ENCODE measurements at places on chromosomes 16 and 17.

DNA sequence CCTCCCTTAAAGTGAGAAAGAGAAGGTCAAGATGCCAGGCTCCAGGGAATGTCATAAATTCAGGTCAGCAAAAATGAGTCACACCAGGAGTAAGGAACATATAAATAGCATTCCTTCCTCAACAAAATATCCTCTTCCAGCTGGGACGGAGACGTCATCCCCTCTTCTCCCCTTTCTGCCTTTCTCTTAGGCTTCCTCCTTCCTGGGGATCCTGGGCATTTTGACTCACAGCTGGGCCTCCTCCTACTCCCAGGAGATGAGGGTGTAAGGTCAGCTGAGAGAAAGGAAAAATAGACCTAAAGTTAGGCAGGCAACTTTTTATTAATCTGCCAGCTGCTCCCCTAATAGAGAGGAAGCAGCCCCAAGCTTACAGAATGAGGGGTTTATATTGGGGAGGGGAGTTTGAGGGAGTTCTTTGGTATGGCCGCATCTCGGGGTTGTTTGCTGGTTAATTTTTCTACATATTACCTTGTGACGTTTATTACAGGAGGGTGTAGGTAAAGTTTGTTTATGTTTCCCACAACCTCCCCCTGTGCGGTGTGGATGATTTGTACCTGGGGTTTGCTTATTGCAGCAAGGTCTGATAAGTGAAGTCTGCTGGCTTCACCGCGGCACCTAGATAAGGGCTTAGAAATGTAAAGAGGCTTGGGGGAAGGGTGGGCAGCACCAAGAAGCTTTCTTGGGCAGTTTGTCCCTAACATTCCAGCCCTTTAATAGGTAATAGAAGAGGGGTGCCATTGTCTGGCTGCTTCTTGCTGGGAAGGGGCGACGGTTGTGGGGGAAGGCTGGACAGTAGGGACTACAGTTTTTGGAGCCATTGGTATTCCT is 7.1 kb upstream of the ZNF747 start:
- DNase-seq, result peak; percentile 38

GRCh38 chr16:83247767-83248372 is 559.9 kb upstream of the HSBP1 start:
- peak; percentile 35 for DNase-seq

GRCh38 chr17:44272954-44273353 is 5.0 kb upstream of the SLC4A1 start:
- no peak for DNase-seq

DNA sequence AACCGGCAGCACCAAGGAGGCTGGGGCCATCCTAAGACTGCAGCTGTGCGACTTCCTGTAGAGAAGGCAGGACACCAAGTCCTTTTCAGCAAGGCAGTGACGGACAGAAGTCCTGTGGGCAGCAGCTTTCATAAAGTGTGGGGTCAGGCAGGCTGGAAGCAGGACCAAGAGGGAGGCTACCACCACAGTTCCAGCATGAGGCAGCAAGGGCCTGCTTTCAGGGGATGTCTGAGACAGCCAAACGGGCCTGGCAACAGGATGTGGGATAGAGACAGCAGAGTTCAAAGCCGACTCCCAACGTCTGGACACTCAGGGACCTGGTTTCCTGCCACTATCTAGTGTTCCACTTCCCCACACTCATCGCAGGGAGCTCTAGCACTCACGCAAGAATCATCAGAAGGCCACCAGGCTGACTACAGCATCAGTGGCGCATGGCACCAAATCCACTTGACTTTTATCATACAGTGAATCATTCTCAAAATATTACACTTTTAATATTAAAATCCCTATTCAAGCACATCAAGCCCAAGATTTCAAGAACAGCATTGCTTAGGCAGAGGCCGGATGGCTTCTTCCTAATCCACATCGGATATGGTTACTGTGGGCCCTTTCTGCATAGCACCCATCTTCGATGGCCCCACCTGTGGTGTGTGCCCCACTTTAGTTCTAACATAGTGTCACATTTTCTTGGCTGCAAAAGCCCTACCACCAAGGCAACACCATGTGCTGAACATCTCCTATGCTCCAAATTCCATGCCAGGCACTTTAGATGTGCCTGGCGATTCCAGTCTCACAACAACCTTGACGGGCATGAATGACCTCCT is 5.2 kb downstream of the USP7 start:
- peak; percentile 84 for DNase-seq

- DNase-seq, result no peak
Observed at GRCh38 chr17:39926135-39926587, 1.2 kb downstream of the ORMDL3 start.

GRCh38 chr16:14667347-14668266 is 26.5 kb downstream of the PLA2G10 start:
- DNase-seq, result no peak

DNA sequence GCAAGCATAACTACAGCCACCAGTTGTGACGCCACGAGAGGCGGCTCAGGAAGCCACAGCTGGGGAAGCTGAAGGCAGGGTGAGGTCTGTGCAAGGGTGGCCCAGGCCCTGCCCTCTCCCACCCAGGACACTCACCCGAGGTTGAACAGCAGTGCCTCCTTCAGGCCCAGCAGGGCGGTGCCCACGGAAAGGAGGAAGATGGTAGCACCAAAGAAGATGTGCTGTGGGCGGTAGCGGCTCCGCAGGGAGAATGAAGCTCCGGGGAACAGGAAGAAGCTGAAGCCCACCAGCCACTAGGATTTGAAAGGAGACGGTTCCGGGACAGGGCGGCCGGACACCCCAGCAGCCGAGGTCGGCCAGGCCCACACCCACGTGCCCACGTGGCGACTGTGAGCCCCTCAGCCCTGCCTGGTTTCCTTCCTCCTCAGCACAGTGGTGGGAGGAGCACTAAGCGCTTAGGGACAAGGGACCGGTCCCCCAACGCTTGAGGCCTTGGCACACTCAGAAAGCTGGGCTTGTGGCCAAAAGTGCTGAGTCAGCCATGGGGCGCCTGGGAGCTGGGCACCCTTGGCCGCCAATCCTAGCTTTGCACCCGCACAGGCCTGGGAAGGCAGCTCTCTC is 11.0 kb downstream of the CYB561 start:
- DNase-seq, result peak; percentile 80

GRCh38 chr16:78127130-78127529 is 27.7 kb downstream of the WWOX start:
- DNase-seq, result peak; percentile 10

DNA sequence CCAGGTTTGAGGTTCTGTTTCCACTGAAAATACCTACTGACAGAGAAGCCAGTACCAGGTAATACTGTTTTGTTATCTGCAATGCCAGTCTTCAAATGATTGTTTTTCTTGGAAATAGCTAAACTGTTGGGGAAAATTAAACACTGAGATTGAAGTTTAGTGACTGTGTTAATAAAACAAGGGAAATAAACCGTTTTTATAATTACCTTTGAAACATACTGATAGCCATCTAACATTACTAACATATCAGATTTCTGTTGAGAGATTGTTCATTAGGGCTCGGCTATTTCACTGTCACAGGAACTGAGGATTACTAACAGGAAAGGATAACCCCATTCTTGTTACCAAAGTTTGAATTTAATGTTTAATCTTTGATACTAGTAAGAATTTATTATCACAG is 42.1 kb downstream of the CYB5B start:
- DNase-seq, result no peak

GRCh38 chr17:19651451-19652238 is 3.1 kb downstream of the ALDH3A2 start:
- no peak for DNase-seq

- DNase-seq, result no peak
Observed at GRCh38 chr17:66365903-66366302, 63.5 kb downstream of the PRKCA start.

GRCh38 chr16:27995378-27995777 is 68.1 kb downstream of the GSG1L start:
- DNase-seq, result no peak

DNA sequence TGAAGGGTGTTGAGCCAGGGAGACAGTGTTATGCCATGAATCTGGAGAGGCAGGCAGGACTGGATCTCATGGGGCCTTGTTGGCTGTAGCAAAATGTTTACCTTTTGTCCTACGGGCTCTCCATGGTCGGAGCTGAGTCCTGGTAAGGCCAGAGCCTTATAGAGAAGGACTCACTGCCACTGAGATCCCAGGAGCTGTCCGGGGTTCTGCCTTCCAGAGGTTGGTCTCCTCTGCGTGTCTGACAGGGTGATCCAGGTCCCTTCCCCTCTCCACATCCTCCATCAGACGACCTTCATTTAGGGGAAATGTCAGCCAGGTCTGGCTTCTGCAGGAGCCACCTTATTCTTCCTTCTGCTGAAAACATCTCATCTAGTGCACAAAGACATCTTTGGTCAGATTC is 285.2 kb upstream of the N4BP1 start:
- no peak for DNase-seq

GRCh38 chr17:48123776-48124388 is 16.3 kb downstream of the SNX11 start:
- DNase-seq, result no peak

- DNase-seq, result no peak
Observed at GRCh38 chr17:77771998-77772397, 186.5 kb upstream of the TNRC6C start.

DNA sequence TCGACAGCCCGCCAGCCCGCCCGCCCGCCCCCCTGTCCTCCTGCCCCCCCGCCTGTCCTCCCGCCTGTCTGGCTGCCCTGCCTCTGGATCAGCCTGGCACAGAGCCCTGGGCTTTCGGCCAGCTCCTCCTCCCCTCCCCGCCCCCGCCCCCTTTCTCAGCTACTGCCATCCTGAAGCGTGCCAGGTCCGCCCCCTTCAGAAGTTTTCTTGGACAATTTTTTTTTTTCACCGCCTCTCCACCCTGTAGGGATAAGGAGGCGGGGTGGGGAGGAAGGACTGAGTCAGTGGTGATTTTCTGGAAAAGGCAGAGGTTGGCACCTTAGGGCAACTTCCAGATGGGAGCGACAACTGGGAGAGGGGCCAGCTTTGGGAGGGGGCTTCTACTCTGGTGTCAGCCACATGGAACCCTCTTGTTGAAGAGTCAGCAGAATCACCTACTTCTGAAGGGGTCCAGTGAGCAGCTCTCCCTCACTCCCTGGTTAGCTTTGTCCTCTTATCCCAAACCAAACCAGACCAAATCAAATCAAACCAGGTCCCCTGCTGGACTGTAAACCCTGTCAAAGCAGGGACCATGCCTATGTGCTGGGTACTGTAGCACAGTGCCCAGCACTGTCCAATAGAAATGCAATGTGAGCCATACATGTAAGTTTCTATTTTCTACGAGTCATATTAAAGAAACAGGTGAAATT is 19.7 kb downstream of the IGF2BP1 start:
- DNase-seq, result peak; percentile 88

GRCh38 chr17:44552361-44552760 is 4.9 kb upstream of the FZD2 start:
- DNase-seq, result no peak

GRCh38 chr17:4186357-4186881 is 43.4 kb downstream of the CYB5D2 start:
- DNase-seq, result no peak

- peak; percentile 61 for DNase-seq
Observed at GRCh38 chr16:57632568-57632967, 4.1 kb downstream of the ADGRG1 start.

DNA sequence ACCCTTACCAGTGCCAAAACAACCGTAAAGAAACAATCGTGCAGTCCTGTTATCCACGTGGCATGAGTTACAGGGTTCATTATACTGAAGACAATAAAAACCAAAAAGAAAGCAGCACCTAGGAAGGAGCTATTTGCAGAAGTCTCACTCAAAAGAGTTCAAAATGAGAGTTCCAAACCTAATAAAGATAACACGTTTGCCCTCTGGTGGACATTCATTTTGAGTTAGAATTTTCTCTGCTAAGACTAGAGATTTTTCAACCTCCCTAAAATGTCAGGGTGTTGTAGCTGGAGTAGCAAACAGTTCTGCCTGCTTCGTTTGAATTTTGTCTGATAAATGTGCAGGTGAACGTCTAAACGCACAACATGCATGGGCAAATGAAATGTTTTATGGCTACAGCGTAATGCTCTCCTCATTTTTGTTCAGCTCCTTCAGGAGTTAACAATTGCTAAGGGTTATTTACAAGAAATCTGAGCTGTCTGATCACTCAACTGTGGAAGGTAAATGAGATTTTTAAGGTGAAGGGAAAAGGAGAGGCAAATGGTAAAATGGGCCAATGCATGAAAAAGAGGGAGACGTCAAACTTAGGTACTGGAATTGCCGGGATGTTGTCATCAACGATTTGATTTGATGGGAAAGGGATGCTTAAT is 1067.9 kb upstream of the EEF2KMT start:
- peak; percentile 53 for DNase-seq

DNA sequence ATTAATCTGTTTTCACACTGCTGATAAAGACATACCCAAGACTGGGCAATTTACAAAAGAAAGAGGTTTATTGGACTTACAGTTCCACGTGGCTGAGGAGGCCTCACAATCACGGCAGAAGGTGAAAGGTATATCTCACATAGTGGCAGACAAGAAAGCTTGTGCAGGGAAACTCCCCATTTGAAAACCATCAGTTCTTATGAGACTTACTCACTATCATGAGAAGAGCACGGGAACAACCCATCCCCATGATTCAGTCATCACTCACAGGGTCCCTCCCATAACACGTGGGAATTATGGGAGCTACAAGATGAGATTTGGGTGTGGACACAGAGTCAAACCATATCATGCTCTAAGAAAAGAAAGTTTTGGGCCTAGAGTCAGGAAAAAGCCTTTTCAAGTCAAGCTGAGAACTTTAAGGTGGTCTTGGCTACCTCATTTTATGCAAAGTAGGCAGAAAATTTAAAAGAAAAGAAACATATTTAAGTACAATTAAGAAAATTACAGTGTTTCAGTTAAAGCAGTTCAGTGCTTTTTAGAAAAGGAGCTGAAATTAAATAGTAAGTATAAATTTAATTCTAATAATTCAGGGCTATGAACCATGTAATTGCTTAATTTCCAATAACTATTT is 24.9 kb upstream of the CRYM start:
- peak; percentile 82 for DNase-seq

DNA sequence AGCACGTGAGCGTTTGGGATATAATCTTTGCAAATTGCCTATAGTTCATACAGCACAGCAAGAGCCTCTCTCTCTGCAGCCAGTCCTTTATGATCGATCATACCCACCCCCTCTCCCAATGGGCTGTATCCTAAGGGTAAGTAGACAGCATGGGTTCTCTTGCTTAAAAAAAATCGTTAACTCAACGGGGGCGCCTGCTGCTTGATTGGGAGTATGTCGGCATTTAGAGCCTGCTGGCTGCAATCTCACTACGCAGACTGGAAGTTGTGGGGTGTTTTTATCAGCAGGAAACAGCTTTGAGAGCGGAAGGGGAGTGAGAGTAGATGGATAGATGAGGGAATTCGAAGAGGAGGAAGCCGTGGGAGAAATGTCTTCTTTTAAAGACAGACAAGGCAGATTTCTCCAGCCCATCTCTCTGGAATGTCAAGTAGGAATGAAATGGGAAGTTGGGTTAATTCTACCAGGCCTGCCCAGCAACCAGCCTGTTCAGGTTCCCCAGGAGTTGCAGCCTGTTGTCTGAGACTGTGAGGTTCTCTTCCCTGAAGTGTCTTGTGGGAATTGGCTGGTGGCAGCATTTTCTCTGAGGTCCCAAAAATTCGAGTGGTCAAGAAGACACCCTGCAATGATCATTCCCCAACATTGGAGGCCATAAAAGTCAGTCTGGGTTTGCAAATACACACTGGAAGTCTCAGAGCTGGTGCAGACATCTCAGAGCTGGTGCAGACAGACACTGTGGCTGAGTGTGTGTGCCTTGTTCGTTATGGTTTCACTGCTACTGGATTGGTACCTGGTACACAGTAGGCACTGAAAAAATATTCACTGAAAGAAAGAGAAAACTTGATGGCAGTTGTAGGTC is 65.6 kb downstream of the PRKCB start:
- DNase-seq, result no peak

GRCh38 chr17:57425431-57425830 is 169.1 kb downstream of the MSI2 start:
- DNase-seq, result no peak

GRCh38 chr17:70261170-70261569 is 91.8 kb downstream of the KCNJ2 start:
- no peak for DNase-seq
